ENCODE measurements at places on chromosomes 2 and 18. TPM values are rescaled to one million over a fixed set of nuclear protein-coding genes. Genes with fewer than 3 reads are reported as not detected.

Gene SERPINB10
- 7.0 TPM for total RNA-seq

Gene DSEL
- total RNA-seq: 23.4 TPM

Gene RNF152
- 75.6 TPM for total RNA-seq

Gene CDH19
- total RNA-seq: 10.8 TPM

Gene RBM44
- total RNA-seq: 4.0 TPM

DNA sequence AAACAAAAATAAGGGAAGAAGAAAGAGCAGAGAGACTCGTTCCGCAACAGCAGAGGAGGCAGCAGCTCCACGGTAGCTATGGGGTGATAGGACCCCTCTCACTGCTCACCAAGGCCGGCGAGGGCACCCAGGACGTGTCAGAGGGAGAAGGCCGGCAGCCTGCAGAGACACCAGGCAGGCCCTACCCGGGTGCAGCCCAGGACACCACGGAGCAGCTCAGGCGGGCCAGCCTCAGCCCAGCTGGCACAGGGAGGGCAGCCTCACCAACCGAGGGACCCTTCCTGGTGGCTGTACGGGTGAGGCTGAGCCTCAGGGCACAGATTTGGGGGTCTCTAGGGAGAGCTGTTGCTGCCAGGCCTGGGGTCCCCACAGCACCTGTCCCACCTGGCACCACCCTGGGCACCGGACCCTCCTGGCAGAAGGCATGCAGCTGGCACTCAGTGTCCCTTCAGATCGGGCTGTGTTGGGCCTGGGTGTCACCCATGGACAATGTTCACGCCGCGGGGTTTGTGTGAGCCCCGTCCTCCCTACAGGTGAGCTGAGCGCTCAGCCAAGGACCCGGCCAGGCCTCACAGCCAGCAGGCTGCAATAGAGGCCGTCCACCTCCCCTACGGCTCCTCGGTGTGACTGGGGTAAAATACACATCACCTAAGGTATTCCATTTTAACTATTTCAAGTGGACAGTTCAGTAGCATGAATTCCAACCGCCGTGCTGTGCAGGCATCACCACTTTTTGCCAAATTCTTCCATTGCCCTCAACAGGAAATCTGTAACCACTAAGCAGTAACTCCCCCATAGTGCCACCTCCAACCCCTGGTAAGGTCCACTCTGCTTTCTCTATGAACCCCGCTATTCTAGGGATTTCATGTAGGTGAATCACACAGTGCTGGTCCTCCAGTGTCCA is 21.6 kb downstream of the KCNG2 start:
- DNase-seq: no peak

DNA sequence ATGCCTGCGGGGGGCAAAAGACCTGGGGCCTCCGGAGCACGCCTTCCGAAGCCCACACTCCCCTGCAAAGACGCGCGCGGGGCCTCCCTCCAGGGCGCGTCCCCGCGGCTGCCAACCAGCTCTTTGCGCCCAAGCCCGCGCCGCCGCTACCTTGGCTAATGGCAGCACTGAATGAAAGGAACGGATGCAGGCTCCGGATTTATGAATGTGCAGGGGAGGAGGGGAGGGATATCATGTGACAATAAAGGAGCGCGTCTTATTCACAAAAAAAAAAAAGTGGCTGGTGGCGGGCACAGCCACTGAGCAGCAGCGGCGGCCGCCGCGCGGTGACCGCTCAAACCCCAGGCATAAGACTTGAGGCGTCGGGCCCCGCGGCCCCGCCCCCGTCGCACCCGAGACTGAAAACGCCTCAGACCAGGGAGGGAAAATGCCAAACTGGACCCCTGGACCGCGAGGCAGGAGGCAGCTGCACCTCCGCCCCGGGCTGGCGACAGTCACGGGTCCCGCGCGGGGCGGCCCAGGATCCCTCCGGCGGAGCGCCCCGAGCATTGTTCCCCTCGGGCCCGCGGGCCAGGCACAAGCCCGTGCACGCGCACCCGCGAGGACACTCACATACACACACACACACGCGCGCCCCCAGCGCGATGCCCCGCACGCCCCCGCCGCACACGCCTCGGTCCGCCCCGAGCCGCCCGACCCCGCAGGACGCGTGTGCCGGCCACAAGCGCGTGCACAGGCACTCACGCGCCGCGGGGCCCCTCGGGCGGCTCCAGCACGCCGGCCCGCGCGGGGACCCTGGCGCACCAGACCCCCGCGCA is 1.6 kb downstream of the SPRED2 start:
- DNase-seq: peak; percentile 82

- no peak for DNase-seq
Measured at GRCh38 chr18:26502823-26503222, 45.5 kb downstream of the KCTD1 start.

DNA sequence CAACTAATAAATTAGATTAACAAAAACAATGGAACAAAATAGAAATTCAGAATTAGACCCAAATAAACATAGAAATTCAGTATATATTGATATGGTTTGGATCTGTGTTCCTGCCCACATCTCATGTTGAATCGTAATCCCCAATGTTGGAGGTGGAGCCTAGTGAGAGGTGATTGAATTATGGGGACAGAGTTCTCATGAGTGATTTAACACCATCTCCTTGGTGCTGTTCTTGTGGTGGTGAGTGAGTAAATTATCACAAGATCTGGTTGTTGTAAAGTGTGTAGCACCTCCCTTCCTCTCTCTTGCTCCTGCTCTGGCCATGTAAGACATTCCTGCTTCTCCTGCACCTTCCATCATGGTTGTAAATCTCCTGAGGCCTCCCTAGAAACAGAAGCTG is 16.6 kb upstream of the B4GALT6 start:
- no peak for DNase-seq

DNA sequence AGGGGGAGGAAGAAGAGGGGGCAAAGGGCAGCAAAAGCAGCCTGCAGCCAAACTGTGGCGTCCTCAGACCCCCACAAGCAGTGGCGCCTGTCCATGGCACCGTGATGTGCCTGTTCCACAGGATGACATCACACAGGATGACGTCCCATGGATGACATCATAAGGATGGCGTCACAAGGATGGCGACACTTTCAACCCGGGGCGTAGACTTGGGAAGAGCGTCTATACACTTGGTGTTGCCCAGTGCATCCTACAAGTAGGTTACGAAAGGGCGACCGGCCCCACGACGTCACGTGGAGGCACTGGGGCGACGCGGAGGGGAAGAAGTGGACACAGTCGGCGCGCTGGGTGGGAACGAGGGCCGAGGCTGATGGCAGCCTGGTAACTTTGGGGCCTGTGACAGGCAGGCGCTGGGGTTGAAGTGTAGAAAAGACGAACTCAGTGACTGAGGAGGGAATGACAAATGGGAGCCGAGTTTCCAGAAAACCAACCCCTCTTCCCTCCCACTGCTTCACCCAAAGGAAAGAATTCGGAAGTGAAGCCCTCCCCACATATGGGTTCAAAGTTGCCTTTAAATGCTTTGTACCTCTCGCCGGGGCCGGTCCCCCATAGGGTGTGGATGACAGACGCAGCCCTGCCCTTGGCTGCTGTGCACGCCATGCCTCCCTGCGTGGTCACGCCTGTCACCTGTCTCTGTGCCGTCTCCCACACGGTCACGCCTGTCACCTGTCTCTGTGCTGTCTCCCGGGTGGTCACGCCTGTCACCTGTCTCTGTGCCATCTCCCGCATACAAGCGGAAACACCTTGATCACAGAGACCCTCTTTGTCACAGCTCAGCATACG is 13.4 kb upstream of the KCNG2 start:
- no peak for DNase-seq

GRCh38 chr2:199484927-199485326 is 27.2 kb upstream of the SATB2 start:
- no peak for DNase-seq

DNA sequence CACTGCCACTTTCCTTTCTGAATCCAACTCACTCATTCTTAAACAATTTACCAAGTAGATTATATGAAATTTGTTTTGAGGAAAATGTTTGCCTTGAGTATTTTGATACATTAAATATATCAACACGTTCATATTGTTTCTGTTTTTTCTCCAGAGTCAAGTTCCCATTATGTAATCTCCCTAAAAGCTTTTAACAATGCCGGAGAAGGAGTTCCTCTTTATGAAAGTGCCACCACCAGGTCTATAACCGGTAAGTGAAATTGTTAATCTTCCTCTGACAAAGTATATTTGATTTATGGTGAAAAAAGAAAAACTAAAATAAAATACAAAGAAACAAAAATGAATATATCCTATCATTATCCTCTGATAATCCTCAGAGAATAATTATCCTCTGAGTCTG is 838.6 kb downstream of the MBD2 start:
- no peak for DNase-seq

DNA sequence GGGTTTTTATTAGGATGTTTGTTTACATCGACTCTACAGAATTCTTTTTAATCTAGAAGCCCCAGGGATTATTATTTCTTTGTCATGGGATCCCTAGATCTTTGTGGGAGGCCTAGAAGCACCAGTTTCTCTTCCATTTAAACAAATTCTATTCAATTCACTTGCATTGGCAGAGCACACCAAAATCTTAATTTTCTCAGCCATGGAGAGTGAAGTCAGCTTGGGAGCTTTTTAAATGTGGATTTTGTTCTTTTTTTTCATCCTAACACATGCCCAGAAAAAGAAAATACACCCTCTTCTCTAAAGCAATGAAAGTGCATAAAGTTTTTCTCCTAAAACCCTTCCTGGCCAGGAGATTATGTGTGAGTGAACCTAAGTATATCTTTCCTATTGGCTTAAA is 38.5 kb downstream of the CDCA7 start:
- peak; percentile 19 for DNase-seq

DNA sequence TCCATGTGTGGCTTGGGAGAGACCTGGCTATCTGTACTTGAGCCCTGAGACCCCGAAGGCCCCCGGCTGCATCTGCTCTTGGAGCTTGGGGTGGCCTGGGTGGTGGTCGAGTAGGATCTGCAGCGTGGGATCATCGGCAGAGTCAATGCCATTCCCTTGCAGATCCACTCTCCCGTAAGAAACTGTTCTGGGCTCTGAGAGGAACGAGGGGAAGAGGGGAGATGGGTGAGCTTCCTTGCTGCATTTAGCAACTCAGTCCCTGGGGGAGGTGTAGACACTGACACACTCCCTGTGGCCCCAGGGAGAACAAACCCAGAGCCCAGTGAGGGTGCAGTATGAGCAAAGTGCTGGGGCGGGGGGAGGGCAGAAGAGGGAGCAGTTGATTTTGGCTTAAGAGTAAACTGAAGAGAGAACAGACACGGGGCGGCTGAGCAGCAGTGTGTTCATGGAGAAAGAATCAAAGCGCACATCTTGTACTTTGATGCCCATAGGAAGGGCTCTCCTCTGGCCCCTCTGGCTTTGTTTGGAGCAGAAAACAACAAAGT is 8.5 kb downstream of the GREB1 start:
- DNase-seq: no peak

DNA sequence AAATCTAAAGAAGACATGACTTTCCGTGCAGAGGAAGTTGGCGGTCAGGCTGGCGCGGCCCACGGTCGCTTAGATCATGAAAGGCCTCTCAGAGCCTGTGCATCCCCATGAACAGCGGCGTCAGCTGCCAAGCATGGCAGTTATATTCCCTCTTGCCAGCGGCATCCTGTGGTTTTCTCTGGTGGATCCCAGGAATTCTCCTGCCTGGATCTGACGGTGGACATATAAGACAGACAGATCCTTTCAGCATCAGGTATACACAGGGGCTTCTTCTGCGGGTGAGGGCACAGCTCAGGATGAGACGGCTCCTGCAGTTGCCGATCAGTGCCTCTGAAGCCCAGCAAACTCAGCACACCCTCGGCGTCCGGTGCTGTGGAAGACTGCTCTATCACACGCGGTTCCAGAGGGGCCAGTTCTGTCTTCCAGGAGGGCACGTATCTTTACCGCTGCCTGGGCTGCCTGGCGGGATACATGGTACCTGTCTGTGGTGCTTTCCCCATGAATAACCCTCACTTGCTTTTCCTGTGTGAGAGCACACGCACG is 157.8 kb downstream of the LDLRAD4 start:
- DNase-seq: no peak

DNA sequence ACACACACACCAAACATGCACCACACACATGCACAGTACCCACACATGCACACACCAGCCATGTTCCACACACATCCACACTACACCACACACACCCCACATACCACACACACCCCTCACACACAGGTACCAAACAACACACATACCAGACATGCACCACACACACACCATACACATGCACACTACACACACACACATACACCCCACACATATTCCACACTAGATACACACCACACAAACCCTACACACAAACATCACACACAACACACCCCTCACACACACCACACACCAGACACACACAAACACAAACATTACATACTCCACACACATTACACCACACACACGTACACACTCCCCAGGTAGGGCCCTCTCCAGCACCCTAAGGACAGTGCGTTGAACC is 51.2 kb downstream of the TRABD2A start:
- DNase-seq: no peak

GRCh38 chr18:22846088-22846683 is 86.9 kb upstream of the RBBP8 start:
- peak; percentile 54 for DNase-seq

DNA sequence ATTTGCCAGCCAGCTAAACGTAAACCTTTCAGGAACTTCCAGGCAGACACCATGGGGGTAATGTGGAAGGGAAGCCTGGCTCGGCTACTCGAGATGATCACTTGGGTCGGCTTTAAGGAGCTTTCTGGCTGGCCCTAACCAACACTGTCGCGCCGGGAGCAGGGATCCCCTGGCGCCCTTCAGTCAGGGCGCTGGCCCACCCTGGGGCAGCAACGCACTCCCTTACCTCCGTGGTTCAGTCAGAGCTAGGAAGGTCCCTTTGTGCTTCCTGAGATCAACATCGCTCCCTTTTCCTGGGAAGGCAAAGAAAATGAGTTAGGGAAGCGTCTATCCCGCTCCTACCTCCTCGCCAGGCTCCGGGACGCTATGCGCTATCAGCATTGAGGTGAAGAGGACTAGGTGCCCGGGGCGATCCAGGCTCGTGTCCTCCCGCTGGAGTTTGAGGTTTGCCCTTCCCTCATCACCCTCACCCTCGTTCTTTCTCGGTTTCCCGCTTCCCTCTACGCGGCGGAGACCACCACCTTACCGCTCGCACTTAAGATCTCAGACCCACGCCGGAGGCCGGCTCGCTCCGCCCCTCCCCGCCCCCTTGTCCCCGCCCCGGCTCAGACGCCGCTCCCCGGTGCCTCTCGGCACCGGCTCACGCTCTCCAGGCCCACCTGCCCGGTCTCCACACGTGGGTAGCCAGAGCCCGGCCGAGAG is 449 bp upstream of the ATRAID start:
- DNase-seq: no peak

- DNase-seq: no peak
Measured at GRCh38 chr2:78541451-78542267, 483.8 kb upstream of the REG3G start.

- DNase-seq: peak; percentile 53
Measured at GRCh38 chr2:239506101-239506857, 105.5 kb upstream of the HDAC4 start.

GRCh38 chr18:49135877-49136276 is 185.1 kb upstream of the SMAD7 start:
- DNase-seq: peak; percentile 16
